RWPE2 (cell line): ENCODE measurements at places on chromosomes 5 and 9.

GRCh38 chr9:63816751-63817621 lies 1468.0 kb downstream of the FOXD4L5 start:
- DNase-seq = peak; percentile 98

- no peak for DNase-seq
These were observed 67.4 kb downstream of the VCAN start for GRCh38 chr5:83538786-83539462.

GRCh38 chr5:27011274-27011673 lies 27.1 kb downstream of the CDH9 start:
- no peak for DNase-seq

DNA sequence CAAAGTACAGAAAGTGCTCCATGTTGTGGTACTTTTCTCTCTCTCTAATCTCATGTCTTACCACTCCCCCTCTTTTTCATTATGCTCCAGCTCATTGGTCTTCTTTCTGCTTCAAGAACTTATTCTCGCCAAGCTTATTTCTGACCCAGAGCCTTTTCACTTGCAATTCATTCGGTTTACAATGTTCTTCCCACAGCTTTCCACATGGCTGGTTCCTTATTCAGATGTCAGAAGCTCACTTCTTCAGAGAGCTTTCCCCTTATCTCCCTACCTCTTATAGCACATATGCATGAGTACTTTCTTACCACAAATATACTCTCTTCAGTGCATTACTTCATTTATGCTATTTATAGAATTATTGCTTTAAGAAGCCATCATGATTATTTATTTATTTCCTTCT lies 338.8 kb upstream of the ATP10B start:
- DNase-seq = no peak

GRCh38 chr5:41670854-41671479 lies 160.6 kb upstream of the PLCXD3 start:
- DNase-seq = no peak

GRCh38 chr9:99101271-99101670 lies 3.6 kb upstream of the TGFBR1 start:
- no peak for DNase-seq

DNA sequence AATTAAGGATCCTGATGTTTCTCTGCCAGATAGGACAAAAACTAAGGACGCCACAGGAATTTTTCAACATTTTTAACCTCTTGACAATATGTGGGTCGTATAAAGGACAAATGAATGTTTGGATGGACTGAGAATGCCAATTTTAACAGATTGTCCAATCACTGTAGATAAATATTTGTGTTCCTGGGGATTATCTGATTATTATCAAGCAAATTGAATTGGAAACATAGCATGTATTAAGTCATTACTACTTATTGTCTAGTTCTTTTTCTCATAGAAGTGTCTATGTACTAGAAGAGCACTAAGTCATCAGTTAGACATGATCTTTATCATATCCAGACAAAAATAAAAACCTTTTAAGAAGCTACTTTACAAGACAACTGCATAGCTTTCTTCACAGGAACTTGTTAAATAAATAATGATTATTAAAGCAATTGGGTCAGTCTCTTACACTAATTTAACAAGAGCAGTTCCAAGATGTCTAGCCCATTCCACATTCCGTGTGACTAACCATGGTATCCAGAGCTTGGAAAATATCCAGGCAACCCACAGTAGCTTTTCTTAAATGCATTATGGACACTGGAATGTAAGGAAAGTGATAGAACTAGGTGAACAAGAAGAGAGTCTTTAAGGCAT lies 127.5 kb upstream of the CDKN2B start:
- DNase-seq = no peak

- DNase-seq = no peak
These were observed 381.8 kb downstream of the ADGRV1 start for GRCh38 chr5:90940227-90940995.

- no peak for DNase-seq
These were observed 198.1 kb downstream of the GADD45G start for GRCh38 chr9:89802781-89803355.

DNA sequence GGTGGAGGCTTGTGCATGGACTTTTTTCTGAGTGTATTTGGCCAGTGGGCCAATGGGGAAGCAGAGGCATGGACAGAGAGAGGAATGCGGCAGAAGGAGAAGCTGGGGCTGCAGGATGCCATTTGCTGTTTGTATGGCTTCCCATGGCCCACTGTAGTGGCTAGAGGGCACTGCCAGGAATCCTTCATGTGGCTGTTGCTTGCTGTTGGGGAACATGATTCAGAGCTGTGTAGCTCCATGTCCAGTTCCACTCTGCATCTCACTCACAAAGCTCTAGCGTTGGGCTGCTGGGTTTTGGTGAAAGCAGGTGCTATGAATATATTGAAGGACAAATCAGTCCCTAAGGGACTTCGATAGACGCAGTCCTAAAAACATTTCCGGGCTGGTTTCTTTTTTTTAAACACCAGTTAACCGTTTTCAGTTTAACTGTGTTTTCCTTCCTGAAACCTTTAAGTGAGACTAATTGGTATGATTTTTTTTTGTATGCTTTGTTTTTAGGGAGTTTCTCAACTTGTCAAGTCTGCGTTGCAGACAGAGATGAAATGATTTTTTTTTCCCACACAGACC lies 51.3 kb downstream of the SLC22A5 start:
- DNase-seq = no peak

DNA sequence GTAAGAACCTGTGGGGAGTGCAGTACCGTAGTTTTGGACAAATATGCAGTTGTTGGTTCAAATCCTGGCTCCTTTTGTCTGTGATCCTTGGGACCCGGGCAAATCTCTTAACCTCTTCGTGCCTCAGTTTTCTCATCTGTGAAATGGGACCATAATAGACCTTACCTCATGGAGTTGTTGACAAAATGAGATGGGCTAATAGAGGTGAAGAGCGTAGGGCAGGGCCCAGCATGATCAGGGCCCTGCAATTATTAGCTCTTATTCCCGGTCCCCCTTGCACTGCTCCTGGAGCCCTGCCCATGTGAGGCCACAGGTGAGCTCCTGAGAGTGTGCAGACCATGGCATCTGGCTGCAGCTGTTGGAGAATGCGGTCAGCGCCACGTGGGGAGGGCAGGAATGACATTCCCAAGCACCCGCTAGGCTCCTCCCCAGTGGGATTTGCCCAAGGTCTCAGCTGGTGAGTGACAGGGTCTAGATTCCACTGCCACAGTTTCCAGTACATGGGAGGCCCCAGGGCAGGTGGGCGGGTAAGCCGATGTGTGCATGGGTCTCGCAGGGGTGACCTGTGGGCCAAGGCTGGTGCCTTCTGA lies 41.0 kb downstream of the NEK6 start:
- DNase-seq = no peak

GRCh38 chr5:40401284-40402006 lies 278.3 kb upstream of the PTGER4 start:
- DNase-seq = no peak

GRCh38 chr9:78004478-78005229 lies 27.0 kb downstream of the GNAQ start:
- DNase-seq = no peak

DNA sequence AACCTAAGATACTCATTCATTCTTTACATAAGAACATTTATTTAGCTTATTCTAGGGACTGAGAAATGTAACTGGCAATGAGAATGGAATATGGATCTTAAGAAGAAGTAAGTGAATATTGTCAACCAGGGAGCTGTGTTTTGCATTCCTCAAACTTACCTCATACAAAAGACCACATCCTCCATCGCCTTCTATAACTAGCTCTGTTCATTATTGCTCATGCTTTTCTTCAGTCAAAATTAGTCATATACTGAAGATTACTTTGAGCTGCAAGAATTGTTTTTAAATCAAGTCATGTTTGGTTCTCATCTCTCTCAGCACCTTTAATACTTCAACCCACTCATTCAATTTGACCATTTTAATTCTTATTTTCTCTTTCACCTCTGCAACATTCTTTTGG lies 140.3 kb upstream of the RASA1 start:
- DNase-seq = no peak

GRCh38 chr9:34620061-34620994 lies at the start of gene DCTN3:
Gene DCTN3, minus strand, starts transcription at chr9:34620495. Its CDS starts 31 bp downstream, at chr9:34620464.
- DNase-seq = peak; percentile 91

DNA sequence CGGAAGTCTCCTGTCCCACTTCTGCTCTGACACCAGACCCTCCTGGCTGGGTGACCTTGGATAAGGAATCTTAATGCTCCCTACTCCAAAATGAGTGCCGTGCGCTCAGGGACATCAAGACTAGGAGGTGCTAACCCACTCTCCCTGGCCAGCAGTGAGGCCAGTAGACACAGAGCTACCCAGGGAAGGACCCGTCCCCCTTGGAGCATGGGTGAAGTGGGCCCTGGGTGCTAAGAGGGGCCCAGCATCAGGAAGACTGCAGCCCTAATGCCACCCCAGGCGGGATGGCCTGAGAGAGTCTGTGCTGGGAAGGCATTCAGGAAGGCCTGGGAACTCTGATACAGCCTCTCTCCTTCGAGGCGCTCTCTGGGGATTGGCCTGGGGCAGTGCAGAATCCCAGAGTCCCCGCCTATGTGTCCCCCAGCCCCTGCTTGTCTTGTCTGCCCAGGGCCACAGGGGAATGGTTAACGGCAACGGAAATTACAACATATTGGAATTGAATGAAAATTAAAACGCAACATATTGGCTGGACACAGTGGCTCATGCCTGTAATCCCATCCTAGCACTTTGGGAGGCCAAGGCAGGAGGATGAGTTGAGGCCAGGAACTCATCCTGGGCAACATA lies 29.7 kb upstream of the RNU6ATAC start:
- DNase-seq = peak; percentile 34
